Right lung (tissue), 10 donors: ENCODE measurements at places on chromosomes 11 and 22.

- DNase-seq = no peak
Observed at GRCh38 chr11:10381736-10382135, 73.3 kb upstream of the AMPD3 start.

DNA sequence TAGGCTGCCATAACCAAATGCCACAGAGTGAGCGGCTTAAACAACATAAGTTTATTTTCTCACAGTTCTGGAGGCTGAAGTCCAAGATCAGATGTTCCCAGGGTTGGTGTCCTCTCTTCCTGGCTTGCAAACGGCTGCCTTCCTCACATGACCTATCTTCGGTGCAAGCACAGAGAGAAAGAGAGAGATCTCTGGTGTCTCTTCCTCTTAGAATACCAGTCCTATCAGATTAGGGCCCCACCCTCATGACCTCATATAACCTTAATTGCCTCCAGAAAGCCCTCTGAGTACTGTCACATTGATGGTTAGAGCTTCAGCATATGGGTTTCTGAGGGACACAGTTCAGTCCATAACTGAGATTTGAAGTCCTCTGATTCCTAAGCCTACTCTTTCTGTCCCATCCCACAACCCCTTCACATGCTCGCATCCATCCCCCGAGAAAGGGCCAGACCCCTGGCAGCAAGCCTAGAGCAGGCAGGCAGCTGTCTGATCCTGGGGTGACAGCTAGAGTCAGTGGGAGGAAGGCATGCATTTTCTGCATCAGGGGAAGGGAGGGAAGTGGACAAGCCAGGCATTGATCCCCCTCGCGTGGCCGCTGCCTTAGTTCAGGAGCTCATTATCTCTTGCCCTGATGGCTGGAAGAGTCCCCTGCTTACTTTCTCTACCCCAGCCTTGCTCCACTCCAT lies 114.1 kb downstream of the FAR1 start:
- DNase-seq = no peak

DNA sequence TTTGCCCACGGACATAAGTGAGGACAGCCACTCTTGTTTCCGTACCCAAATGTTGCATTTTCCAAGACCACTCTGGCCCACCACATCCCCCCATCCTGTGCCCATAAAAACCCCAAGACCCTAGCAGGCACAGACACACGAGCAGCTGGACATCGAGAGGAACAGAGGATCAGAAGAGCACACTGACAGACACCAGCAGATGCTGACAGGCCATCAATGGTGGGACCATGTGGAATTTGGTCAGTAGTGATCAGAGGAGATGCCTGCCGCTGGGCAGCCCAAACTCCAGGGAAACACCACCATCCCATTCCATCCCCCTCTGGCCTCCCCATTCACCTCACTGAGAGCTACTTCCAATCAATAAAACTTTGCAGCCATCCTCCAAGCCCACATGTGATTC lies 87.0 kb downstream of the DLG2 start:
- no peak for DNase-seq

DNA sequence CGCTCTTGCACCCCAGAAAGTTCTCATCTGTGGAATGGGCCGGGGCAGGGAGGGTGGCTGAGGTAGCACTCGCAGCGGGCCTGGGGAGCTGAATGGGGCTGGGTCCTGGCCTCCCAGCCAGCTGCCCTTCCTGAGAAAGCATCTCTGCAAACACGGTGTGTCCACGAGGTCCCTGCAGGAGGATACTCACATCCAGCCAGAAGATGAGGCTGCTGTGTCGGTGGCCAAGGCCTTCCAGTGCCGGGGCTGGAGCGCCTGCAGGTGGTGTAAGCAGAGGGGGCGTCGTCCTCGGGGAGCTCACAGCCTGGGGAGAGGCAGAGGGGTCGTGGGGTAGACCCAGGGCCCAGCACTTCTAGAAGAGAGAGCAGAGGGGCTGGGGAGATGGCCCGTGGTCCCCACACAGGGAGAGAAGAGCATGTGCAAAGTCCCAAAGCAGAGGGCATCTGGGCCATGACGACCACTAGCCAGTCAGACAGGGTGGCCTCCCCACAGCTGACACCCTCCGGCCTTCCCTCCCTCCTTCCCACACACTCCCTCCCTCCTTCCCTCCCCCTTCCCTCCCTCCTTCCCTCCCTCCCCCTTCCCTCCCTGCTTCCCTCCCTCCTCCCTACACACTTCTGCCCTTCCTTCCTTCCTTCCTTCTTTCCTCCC lies 97.9 kb downstream of the WNT7B start:
- DNase-seq = no peak

DNA sequence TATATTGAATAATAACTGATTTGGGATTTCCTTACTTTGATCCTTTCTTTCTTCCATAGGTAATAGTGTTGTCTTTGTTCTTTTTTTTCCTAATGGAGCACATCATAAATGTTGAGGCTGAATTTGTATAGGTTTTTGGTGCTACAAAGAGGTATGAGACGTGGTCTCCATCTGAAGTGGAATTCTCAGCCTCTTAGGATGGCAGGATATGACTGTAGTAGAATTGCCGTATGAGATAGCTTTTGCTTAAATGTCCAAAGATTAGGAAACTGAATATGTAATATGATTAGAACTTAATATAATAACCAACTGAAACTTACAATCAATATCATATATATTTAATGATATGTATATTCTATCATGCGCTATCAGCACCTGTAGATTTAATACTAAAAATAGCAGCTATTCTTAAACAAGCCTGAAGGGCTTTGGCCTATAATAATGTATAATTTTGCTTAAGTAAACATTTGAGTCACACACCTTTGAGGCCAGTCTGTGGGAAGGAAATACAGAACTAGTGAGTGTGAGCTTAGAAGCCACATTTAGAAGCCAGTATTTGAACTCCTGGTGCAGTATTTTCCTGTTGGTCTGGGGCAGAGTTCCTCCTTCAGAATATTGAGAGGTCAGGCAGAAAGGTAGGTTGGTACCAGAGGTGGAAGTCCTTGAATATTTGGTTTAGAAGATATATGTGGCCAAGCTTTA lies 62.6 kb downstream of the SWAP70 start:
- no peak for DNase-seq

DNA sequence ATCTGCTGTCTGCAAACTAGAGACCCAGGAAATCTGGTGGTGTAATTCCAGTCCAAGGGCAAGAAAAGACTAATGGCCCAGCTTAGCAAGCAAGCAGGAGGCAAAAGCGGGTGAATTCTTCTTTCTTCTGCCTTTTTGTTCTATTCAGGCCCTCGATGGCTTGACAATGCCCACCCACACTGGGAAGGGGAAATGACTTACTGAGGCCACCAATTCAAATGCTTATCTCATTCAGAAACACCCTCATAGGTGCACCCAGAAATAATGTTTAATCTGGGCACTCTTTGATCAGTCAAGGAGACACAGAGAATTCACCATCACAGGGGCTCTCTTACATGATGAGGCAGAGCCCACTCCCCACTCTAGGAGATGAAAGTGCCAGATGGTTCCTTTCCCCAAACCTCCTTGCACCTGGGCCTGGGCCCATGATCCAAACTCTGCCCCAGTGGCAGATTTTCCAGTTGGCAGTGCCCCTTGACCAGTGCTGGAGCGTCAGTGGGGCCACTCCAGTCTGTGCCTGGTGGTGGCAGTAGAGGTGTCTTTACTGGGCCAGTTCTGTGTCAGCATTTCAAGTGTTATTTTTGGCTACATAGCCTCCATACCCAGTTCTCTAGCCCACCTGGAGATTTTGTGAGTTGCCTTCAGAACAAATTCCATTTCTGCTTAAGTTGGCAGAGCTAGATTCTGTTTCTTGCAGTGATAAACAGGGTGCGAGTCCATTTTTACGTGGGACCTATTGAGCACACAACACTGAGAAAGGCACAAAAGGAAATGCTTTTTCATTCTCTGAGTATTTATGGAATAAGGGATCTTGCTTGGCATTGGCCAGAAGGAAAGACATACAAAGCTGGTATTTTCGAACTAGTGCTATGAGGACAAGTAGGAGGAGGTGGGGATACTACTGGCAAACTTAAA lies 7.5 kb downstream of the ELMOD1 start:
- no peak for DNase-seq

GRCh38 chr11:796565-797295 lies 1.4 kb downstream of the SLC25A22 start:
- no peak for DNase-seq

- no peak for DNase-seq
Observed at GRCh38 chr11:63832336-63832735, 6.6 kb upstream of the MARK2 start.
